AG20443 (cell line): ENCODE measurements at places on chromosomes 7 and 10.
A peak's percentile ranks its signal among the peaks of the same experiment; 100 is the strongest.

GRCh38 chr10:23742807-23743206, 303.9 kb downstream of the OTUD1 start:
- DNase-seq: no peak

DNA sequence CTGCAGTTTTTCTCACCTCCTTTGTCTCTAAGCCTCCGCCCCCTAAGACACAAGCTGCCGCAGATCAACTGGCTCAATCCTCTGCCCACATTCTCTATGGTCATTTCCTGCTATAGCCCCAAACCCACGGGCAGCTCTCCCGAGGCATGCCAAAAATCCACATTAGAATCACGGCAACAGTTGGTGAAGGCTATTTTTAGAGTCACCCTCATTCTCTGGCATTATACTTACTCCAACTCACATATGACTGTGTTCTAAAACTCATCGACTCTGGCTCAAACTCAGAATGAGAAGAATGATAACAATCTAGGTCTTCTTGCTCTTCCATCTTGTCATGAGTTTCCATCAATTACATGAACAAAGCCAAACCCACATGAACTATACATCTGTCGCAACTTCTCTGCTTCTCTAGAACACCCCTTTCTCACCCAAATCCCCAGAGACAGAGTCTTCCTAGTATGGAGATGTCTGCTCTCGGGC, 10.9 kb upstream of the KIAA1549 start:
- DNase-seq: peak; percentile 77

DNA sequence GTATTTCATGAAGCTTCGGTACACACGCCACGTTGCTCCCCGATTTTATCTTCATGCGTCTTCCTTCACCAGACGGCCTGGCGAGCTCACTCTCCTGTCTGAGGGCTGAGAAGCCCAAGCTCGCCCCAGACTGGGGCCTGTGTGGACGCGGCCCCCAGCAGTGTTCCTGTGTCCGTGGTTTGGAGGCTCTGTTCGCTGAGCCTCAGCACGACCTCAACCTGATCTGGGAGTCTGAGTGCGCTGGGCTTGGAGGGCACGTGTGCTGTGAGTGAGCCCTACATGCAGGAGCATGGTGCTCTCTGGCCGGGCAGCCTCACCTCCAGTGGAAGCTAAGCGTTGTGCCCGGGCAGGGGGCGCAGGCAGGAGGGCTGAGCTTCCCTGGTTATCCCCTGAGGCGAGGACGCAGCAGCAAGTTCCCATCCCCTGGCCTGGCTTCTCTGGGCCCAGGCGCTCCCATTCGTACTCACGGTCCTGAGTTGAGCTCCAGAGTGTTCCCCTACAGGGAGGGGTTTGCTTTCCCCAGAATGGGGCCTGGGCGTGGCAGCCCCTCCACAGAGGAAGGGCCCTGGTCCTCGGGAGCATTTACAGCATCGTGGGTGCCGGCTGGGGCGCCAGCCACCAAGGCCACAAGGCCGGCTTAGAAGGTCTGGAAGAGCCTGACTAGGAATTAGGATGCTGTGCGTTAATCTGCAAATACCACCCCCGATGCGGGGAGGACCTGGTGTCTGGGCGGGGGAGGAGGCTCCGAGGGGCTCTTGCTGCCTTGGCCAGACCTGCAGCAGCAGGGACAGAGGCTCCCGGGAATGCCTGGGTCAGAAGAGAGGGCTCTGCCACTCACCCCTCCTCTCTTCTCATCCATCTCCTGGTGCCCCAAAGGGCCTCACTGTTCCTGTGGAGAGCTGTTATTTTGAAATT, 400.6 kb downstream of the DNAJB6 start:
- DNase-seq: no peak

DNA sequence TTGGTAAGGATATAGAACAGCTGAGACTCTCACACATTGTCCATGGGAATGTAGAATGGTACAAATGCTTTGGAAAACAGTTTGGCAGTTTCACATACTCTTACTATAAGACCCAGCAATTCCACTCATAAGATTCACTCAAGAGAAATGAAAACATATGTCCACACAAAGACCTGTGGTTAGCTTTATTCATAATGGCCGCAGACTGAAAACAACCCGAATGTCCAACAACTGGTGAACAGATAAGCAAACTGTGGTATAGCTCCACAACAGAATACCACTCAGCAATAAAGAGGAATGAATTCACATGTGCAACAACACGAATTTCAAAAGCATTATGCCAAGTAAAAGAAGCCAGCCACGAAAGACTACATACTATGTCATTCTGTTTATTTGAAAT, 33.5 kb upstream of the CUL1 start:
- no peak for DNase-seq

GRCh38 chr7:82760074-82760473, 316.5 kb upstream of the CACNA2D1 start:
- no peak for DNase-seq

GRCh38 chr7:129438839-129439651, 4.8 kb downstream of the STRIP2 start:
- no peak for DNase-seq

- DNase-seq: no peak
Observed at GRCh38 chr10:5424751-5425150, 12.4 kb downstream of the NET1 start.

DNA sequence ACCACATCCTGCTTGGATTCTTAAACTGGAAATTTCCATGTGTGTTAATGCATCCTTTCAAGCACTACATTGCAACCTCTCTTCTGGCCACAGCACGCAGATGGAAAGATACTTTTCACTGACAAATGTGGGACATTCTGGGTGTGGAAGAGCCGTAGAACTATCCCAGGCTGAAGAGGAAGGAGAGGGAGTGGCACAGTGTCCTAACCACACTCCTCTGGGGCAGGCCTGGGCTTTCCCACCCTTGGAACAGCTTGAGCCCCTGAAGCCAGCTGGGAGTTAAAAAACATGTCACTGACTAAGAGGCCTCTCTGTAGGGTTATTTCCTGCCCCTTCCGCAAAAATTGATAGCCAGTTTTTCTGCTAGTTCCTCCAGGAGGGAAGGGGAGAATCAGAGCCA, 34.0 kb upstream of the DNMBP start:
- peak; percentile 61 for DNase-seq

- DNase-seq: no peak
Observed at GRCh38 chr10:61869041-61869675, 32.3 kb upstream of the ARID5B start.

- DNase-seq: peak; percentile 90
Observed at GRCh38 chr10:127977357-127978009, 70.6 kb downstream of the PTPRE start.

- DNase-seq: no peak
Observed at GRCh38 chr10:71389768-71390460, 6.8 kb upstream of the CDH23 start.

DNA sequence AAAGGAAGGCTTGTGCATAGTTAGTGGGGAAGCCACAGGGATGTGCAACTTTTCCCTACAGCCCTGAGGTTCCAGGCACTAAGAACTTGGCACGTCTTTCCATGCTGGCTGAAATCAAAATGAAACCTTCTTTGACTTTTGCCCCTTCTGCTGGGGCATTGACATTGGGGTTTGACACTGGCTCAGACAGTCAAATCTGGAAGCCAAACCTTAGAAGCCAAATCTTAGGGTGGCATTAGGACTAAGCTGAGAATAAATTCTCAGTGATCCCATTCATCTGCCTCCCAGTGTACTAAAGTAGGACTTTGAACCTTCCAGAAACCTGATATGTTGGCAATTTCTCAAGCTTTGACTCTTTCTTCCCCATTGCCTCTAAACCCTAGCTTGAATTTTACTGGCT, 31.3 kb upstream of the INSYN2A start:
- no peak for DNase-seq

- no peak for DNase-seq
Observed at GRCh38 chr10:33537066-33537465, 202.6 kb upstream of the NRP1 start.

DNA sequence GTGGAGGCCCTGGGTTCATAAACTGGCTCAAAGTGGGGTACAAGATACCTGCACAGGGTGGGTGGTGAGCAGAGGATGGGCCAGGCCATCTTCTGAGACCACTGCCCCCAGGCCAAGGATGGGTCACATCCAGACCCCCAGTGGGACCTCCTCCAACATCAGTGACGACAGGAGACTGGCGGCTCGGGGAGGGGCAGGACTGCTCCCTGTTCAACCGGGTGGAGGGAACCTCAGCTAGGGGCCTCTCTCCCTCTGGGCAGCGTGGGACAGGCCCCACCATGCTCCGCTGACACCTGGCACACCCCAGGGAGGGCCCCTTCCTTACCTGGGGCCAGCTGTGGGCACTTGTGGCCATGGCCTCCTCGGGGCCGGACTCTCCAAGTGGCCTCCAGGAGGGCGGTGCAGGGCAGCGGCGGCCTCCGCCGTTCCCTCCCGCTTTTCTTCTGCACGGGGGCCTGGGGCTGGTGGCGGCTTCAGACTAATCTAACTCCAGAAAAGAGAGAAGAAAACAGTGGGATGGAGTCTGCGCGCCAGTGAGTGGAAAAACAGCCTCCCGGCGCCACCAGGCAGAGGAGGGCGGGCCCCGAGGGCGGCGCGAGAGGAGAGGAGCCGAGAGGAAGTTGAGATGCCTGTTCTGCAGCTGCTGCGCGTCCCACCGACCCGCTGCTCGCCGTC, at the start of gene CALHM2:
CALHM2 (minus strand) TSS at position 540 of the 675 bp plus-strand sequence. CDS start 2,429 bp downstream, outside the sequence.
- DNase-seq: peak; percentile 90

DNA sequence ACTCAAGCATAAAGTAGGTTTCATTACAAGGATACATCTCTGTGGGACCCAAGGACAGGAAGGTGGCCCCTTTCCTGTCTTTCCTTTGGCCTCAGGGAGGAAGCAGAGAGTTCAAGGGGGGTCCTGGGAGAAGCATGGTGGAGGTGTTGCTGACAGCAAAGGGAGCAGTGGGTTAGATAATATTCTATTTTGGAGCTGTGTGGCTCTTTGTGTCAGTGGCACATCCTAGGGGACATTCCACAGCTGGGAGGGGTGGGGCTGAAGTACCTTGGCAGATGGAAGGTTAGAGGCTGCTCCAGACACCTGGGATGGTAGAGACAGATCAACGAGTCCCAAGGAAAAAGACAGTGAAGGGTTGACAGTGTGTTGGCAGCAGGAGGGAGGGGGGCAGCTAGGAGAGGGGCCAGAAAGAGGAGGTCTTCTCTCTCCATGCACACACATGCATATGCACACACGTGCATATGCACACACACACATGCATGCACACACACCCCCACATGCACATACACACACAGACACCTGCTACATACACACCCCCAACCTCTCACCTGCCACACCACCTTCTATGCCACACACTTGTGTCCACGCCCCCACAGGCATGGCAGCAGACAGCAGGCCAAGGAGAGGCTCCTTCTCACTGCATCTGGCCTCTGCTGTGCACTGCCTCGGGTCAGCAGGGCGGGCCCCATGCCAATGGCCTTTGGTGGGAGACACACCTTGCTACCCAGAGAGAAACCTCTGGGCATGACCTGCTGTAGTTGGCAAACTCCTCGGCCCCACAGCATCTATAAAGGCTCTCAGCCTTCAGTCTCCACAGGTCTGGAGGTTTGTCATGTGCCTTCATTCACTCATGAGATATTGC, 5.6 kb upstream of the POLD2 start:
- DNase-seq: no peak

GRCh38 chr7:122137251-122138077, 6.6 kb downstream of the AASS start:
- DNase-seq: no peak

DNA sequence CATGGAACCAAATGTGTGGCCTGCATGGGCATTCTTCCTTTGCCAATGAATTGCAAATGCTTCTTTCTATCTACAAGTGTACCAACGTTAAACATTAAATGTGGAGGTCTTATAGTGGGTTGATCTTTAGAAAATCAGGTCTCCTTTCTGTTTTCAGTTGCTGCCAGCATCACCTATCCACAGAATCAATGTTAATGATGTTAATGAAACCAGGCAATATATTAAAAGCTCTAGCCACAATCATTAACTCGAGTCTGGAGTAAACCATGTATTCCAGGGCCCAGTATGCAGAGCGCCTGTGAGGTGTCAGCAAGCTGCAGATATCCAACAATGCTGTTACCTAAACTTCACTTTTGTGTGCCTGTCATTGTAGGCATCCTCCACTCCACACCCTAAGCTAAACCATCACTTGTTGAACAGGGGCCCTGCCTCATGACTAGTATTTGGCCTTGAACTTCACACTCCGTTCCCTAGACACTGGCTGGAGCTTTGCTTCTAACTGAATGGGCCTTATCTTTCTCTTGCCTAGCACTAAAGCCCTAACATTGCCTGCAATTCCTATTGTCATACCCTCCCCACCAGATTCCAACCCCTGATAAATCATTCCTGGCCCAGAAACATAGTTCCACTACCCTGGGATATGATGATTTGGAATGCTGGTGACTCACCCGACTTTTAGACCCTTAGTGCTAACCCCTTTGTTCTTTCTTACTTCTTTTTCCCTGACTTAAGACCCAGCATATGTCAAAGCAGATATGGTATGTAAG, 24.3 kb upstream of the ITGB8 start:
- DNase-seq: no peak

DNA sequence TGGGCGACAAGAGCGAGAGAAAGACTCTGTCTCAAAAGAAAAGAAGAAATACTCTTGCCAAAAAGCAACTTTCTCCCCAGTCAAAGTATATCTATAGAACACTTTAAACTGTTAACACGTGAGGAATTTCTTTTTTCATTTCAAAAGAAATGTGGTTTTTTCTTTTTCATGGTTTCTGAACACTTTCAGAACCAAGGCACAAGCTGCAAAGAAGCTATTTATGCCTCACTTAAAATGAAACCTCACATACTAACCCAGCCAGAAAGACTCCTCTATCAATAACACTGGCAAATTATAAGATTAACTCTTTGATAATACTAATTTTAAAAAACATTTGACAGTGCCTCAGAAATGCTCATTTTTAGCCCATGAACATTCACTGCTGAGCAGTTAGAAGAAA, 20.9 kb downstream of the TBX20 start:
- DNase-seq: no peak

- DNase-seq: no peak
Observed at GRCh38 chr7:110522761-110523200, 568.1 kb upstream of the LRRN3 start.

DNA sequence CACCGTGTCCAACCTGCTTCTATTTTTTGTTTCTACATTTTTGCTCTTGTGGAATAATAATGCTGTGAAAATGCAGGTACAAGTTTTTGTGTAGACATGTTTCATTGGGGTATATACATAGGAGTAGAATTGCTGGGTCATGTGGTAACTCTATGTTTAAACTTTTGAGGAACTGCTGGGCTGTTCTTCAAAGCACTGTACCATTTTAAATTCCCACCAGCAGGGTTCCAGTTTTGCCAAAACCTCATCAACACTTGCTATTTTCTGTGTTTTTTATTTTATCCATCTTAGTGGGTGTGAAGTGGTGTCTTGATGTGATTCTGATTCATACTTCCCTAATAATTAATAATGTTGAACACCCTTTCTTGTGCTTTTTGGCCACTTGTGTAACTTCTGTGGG, 138.6 kb downstream of the RGS10 start:
- DNase-seq: no peak

GRCh38 chr7:142612237-142612881, 136.9 kb upstream of the PRSS1 start:
- DNase-seq: no peak

- no peak for DNase-seq
Observed at GRCh38 chr7:18474944-18475343, 20.6 kb upstream of the HDAC9 start.

DNA sequence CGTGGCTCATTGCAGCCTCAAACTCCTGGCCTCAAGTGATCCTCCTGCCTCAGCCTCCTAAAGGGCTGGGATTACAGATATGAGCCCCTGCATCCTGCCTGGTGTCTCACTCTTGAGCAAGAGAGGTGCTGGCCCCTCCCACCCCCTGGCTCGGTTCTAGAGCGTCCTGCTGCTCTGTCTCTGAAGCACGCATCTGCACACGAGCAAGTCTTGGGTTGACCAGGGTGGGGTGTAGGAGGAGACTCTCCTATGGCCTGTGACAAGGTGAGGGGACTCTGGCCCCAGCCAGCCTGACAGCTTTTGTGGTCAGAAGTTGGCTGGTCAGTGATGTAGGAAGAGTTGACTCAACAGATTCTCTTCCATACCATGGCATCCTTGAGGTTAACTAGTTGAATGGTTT, 110.7 kb upstream of the CARD11 start:
- no peak for DNase-seq
